Foreskin fibroblast (primary cell): ENCODE measurements at places on chromosomes 3 and 15.

GRCh38 chr15:98996169-98996568 is 11.4 kb downstream of the PGPEP1L start:
- no peak for DNase-seq

DNA sequence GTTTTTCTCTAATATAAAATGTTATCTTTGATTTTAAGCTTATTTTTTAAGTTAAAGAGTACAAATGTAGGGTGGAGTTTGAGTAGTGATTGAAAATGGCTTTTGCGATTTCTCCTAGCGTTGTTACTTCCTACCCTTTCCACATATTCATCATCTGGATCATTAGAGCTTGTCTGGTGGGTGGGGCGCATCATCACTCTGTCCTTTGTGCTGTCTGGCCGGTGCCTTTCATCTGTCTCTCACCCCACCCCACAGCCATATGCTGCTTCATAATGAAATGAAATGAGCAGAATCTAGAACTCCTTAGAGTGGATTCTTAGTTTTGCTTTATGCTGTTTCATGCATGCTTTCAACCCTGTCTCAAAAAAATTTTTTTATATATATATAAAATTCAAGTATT is 44.3 kb downstream of the ATP1B3 start:
- no peak for DNase-seq

GRCh38 chr15:90812171-90812957 is 56.0 kb upstream of the FURIN start:
- no peak for DNase-seq

DNA sequence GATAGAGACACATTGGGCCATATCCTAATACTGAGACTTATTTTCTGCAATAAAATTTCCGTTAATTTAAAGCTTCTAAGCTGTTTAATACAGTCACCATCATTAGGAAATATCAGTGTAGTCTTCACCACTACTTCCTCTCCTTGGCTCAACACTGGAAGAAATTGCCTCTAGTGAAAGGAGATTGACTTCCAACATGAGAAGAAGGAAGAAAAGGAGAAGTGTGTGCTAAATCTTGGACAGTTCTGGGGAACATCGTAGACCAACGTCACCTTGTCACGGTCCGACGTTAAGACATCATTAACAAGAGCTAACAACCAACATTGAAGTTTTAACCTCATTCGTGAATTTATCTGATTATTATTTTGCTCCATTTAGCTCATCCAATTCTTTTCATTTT is 987.0 kb upstream of the CFAP20DC start:
- DNase-seq: no peak

GRCh38 chr3:143973259-143974021 is 1.8 kb downstream of the DIPK2A start:
- DNase-seq: peak; percentile 76

GRCh38 chr15:49163678-49164077 is 6.4 kb upstream of the GALK2 start:
- no peak for DNase-seq

DNA sequence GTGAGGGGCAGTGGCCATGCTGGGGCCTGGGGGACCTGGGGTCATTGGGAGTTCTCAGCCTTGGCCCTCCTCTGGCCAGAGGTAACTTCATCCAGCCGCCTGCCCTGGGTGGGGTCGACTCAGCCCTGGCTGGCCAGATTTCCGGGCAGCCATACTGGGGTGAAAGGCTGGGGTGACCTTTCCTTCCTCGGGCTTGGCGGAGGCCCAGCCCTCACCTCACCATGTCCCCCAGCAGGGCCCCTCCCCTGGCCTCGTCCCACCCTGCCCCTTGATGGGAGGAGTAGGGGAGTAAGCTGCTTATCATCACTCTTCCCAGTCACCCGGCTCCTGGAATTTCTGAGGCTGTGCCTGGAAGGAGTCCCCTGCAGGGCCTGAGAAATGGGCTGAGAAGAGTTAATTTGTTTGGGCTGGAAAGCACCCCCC is 5.4 kb downstream of the SEMA3F start:
- DNase-seq: no peak

- no peak for DNase-seq
Measured at GRCh38 chr3:194998417-194998816, 272.5 kb downstream of the XXYLT1 start.

DNA sequence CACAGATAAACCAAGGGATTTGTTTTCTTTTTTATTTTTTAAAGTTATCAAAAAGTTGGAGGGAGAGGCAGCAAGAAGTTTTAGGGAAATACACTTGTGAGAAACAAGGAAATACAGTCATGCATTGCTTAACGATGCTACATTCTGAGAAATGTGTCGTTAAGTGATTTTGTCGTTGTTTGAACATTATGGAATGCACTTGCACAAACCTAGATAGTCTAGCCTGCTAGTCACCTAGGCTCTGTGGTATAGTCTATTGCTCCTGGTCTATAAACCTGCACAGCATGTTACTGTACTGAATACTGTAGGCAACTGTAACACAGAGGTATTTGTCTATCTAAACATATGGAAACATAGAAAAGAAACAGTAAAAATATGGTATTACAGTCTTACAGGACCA is 2.0 kb upstream of the NFKBIZ start:
- no peak for DNase-seq

DNA sequence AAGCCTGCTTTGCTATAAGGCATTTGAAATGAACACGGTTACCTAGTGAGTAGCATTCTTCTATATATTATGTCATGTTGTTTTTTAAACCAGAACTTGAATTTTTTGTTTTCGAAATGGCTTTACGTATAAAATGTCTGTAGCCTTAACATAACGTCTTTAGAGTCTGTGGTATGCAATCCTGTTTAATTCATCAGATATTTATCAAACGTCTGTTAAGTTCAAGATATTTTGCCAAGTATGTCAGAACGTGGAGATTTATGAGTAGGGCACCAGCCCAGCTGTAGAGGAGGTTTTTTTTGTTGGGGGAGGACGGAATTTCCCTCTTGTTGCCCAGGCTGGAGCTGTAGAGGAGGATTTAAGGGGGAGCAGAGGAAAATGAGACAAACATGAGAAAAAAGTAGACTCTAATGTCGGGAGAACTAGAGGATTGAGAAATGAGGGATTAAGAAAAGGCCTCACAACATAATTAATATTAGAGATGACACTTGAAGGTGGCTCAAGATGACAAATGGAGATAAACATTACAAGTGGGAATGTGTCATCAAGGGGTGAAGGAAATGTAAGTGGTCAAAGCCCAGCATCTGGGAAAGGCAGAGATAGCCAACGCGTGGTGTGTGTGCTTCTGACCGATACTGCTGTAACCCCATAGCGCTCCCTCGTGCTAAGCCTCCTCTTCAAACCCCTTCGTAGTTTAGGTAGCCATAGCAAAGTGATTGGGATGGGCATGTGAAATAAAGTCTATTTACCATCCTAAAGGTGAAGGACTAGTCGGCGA is 154.0 kb upstream of the GOLGA6L4 start:
- no peak for DNase-seq
